ENCODE measurements at places on chromosomes 13 and 19.

- no peak for DNase-seq
Observed at GRCh38 chr13:98681049-98681448, 71.4 kb downstream of the SLC15A1 start.

GRCh38 chr19:52542984-52543664 is 15.7 kb downstream of the ZNF808 start:
- no peak for DNase-seq

- no peak for DNase-seq
Observed at GRCh38 chr19:5588441-5588840, 20.7 kb upstream of the TINCR start.

DNA sequence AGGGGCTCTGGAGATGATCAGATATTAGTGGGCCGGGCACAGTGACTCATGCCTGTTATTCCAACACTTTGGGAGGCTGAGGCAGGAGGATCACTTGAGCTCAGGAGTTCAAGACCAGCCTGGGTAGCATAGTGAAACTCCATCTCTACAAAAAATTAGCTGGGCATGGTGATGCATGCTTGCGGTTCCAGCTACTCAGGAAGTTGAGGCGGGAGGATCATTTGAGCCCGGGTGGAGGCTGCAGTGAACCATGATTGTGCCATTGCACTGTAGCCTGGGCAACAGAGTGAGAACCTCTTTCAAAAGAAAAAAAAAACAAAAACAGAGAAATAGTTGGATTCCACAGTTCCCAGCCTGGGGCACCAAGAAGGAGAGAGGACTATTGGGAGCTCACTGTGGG is 17.9 kb upstream of the SHFL start:
- no peak for DNase-seq

DNA sequence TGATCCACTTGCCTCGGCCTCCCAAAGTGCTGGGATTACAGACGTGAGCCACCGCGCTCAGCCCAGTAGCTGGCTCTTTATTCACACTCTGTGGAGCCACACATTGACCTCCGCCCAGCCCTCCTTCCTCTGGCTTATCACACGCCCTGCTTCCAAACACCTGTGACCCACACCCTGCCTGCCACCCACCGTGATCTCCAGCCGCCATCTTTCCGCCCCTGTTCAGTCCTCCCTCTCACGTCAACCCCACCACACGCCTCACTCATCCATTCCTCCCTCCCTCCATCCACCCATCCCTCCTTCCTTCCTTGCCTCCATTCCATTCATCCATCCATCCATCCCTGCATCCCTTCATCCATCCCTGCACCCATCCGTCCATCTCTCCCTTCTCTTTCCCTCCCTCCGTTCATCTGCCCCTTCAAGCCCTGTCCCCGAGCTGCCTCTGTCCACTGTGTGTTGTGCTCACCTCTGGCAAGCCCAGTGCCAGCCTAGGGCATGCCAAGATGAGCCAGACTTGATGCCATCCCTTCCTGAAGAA is 17.6 kb downstream of the ZNF296 start:
- no peak for DNase-seq

DNA sequence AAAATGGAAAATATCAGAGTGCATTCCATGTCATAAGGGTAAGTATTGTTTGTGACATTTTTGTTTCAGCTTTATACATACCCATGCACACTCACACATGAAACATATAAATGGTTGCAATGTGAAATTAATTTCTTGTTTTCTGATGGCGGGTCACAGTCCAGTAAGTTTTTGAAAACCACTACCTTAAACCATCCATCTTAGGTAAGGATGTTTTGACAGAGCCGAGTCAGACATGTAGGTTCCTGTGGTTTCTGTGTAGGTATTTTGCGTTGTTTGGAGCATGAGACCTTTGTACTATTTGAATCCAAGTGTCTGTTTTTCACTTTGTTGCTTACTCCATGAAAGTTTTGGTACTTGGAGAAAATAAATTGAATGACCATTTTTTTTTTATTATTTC is 121.7 kb downstream of the B3GLCT start:
- no peak for DNase-seq

- no peak for DNase-seq
Observed at GRCh38 chr19:4288091-4288777, 9.2 kb downstream of the SHD start.

- DNase-seq: no peak
Observed at GRCh38 chr13:22789916-22790315, 390.9 kb upstream of the SGCG start.

- no peak for DNase-seq
Observed at GRCh38 chr13:20121159-20121525, 39.7 kb downstream of the GJA3 start.

- DNase-seq: no peak
Observed at GRCh38 chr13:52377898-52378297, 28.1 kb downstream of the THSD1 start.

- DNase-seq: peak; percentile 47
Observed at GRCh38 chr19:38079926-38080380, 144.1 kb downstream of the DPF1 start.

- no peak for DNase-seq
Observed at GRCh38 chr19:32246006-32246405, 99.4 kb upstream of the ZNF507 start.

DNA sequence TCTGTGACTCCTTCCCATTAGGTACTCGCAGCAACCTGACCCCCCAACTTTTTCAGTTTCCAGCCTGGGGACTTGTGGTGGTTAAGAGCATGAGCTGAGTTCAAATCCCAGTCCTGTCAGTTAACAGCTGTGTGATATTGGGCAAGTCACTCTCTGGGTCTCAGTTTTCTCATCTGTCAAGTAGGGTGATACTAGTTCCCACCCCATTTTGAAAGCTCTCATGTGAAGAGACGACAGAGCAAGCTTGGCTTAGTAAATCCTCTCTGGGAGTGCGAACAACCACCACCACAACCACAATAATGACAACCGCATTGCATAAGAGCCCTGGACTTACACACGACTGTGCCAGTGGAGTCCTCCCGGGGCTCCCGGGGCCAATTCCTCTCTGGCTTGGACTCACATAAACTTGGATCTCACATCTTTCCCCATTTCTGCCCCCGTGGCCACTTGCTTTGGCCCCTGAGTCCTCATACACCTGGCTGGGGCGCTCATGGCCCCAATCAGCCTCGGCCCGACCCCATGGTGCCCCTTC is 454 bp downstream of the BLVRB start:
- no peak for DNase-seq

DNA sequence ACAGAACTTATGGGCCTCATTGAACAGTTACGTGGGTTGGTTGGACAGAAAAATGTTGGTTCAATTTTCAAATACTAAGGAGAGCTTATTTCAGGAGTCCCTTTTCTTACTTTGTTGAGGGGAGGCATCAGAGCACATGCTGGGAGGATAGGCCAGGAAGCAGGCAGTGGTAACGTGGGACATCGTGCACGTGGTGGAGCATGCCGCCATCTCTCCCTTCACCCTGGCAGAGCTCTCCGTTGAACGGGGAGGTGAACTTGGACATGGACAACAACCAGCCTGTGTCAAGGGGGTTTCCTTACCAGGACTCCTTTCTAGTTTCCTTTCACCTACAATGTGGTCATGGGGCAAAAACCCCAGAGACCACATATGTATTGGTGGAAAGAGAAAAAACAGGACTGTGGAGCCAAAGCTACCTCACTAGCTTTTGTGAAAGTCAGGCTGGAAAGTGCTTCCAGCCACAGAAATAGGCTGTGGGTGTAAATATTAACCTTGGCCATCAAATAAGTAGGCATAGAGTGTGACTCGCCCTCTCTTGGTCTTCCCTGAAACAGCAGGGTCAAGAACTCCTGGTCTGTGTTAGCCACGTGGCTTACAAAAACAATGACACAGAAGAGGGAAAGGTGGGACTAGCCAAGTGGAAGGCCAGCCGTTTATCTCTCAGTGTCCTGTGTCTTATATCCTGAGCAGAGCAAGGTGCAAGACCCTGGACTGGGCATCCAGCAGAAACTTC is 14.4 kb downstream of the MICOS13 start:
- no peak for DNase-seq

DNA sequence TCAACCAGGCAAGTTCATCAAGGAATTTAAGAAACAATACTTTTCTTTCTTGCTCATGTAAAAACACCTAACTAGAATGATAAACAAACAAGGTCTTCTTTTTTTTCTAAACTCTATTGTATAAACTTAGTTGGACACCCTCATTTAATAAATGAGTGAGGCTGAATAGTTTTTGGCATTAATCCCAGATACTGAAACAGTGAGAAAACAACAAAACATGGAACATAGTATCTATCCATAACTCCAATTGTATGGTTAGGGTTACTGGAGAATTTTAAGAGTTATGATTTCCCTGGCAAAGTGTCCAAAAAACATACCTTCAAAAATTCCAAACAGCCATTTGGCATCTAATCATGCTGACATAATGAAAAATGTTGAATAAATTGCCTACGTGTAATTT is 5.8 kb upstream of the POMP start:
- no peak for DNase-seq

- no peak for DNase-seq
Observed at GRCh38 chr19:17323300-17323963, 11.2 kb downstream of the ANO8 start.

GRCh38 chr19:34232566-34233481 is 21.5 kb upstream of the GARRE1 start:
- DNase-seq: no peak

DNA sequence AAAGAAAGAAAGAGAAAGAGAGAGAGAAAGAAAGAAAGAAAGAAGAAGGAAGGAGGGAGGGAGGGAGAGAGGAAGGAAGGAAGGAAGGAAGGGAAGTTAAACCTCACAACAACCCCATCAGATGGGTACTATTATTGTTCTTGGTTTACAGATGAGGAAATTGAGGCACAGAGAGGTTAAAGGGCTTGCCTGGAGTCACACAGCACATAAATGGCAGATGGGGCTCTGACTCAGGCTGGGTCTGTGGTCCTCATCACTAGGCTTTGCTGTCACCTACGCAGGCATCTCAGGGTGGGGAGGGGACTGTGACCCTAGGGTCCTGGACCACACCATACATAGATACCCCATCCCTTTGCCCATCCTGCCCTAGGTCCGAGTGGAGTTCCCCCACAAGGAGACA is 36.3 kb downstream of the RDH8 start:
- no peak for DNase-seq

GRCh38 chr19:40192758-40193586 is 1.7 kb downstream of the MAP3K10 start:
- DNase-seq: no peak

DNA sequence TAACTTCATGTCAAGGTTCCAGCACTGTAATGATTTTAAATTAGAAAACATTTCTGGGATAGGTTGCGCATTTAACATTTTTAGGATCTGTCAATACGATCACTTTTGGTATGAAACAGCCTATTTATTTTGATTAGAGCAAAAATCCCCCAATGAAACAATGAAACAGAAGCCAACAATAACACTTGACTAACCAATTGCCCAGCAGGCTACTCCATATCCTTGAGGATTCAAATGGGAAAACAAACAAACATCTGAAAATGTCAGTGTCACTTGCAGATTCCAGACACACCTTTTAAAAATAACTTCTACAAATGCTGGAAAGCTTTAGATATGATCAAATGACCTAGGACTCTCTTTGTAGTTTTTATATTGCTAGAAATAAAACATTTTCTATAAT is 1412.5 kb upstream of the PRR20A start:
- no peak for DNase-seq

DNA sequence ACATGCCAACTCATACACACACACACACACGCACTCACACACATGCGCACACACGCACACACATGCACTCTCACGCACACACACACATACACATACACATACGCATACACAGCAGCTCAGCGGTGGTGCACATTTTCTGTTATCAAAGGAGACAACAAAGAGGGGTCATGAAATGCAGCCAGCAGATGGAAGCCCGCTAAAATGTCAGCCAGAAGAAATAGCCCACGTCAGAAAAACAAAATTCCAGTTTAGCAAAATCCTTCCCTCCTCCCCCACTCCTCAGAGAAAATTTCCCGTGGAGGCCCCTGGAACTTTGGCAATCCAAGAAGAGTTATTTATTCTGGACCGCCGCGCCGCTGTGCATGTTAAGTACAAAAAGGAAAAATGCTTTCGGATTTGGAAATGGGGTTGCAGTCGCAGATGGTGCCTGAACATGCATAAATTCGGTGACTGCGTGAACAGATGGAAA is 114.6 kb upstream of the VSTM2B start:
- no peak for DNase-seq

DNA sequence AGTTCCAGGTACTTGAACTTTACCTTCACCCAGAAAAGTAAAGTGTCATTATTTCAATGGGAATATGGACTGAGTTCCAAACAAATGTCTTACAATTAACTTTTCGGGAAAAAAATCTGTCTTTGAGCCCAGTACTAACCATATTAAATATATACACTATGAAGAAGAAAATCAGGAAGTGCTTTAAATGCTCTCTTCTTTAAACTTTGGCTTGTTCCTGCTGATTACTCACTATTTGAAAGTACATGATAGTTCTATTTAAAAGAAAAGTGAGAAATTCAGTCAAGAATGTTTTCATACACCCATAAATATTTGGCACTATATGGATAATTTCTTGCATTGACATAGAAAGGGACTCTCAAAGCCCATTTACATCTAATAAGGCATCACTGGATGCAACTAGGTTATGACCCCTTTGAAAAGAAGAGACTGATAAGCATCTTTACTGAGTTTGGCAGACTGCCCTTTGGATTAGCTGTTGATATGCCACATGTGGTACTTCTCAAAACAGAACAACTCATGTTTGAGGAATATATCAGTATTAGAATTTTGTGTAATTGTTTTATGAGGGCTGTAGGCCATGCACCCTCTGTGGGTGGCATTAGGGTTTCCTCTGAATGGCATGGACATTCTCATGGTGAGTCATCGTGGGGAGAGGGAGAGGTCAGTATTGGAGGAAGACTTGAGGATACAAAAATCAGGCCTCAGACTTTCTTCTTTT is 25.0 kb upstream of the VWA8 start:
- no peak for DNase-seq

DNA sequence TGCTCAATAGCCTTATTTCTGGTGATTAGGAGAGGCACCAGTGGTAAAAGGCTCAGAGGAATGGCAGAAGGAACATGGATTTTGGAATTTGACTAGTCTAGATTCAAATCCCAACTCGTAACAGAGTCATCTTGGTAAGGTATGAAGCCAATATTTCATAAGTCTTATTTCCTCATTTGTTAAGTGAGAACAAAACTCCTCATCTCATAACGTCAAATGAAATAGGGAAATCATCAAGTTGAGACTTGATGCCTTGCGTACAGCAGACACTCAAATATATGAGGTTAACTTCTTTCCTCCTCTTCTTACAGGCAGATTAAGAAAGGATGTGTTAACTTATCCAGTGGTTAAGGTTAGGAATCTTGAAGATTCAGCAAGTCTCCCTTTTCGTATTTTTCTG is 189.2 kb downstream of the DLEU7 start:
- DNase-seq: no peak

- no peak for DNase-seq
Observed at GRCh38 chr19:2476451-2477140, 669 bp downstream of the GADD45B start.

All from NCI-H510A (cell line).